Lower leg skin (tissue), 4 donors: ENCODE measurements at places on chromosomes 3 and 15. TPM values are rescaled to one million over a fixed set of nuclear protein-coding genes. Genes with fewer than 3 reads are reported as not detected.

LDHAL6B gene
- not detected for total RNA-seq

GRAMD1C gene
- 38.2 TPM for total RNA-seq

CLCN2 gene
- 4.1 TPM for total RNA-seq

ERICH6 gene
- not detected for total RNA-seq

KY gene
- 35.6 TPM for total RNA-seq

TMEM207 gene
- not detected for total RNA-seq
